ENCODE measurements at places on chromosomes 7 and 10.

- no peak for DNase-seq
These were observed 962.7 kb downstream of the LRMDA start for GRCh38 chr10:76393875-76394706.

GRCh38 chr7:99123571-99124033, 20.3 kb downstream of the SMURF1 start:
- DNase-seq: no peak

DNA sequence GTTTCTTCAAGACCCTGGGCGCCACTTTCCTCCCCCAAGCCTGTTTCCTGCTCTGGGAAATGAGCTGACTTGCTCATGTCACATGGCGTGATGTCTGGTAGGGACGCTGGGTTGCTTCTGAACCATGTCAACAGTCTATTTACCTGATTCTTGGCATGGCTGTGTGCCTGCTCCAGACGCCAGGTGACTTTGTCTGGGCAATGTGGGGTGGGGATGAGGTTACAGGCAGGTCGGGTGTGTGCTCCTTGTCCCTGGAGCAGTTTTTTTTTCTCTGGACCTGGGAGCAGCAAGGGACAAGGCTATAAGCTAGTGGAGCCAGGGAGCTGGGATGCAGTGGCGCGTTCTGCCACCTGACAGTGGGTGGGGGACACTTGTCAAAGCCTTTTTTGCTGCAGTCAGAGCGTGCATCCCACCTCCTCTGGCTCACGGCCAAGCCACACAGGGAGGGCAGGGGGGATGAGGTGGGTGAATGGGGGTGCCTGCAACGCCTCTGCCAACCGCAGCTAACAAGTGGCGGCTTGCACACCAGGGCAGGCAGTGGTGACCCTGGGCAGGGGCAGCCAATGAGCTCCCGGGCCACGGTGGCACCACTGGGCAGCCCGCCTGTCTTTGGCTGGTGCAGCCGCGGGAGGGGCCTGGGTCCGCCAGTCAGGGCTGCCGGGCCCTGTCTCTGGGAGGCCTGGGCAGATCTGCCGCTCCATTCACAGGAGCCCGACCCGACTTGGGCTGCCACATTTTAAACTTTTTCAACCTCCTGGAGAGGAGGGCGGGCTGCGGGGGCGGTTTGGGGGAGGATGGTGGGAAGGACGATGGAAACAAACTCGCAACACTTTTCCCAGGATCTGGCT, 22.9 kb downstream of the DNAJB12 start:
- peak; percentile 60 for DNase-seq

DNA sequence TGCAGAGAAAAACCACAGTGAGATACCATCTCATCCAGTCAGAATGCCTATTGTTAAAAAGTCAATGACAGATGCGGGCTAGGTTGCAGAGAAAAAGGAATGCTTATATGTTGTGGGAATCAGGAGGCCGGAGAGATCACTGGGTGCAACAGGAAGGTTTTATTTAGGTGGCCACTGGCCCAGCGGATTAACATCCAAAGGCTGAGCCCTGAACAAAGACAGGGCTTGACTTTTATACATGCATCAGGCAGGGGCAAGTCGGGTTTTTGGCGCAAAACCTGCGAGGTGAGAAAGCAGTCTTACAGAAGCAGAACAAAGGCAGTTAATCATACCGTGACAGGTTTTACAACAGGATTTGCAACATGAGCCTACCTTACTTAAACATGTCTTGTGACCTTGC, 620 bp downstream of the ZNF117 start:
- no peak for DNase-seq

DNA sequence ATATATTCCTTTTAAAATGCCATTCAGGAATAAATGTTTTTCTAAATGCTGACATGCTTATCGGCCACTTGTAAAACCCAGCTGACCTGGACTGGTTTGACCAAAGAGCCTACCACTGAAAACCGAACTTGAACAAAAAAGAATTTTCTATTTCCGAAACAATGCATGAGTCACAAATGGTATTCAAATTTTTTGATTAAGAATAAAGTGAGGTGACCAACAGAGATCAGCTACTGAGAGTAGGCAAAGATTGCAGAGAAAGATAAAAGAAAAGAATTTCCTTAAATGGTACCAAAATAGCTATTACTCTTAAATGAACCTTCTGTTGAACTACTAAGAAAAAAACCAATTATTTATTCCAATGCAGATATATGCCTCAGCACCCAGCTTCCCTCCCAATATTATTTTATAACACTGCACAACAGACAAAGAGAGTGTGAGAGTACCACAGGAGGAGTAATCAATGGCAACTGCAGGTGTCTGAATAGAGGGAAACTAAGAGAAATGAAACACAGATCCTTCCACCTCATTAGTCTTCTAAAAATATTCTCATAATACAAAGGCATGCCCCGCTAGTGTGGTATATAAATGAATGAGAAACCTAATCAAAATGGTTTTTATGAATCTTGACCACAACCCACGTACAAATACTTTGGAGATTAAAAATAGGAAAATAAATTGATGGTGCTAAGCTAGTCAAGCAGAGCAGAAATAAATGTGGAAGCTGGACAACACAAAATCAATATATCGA, 20.1 kb downstream of the OSBPL3 start:
- no peak for DNase-seq

GRCh38 chr10:71837098-71837827, 13.8 kb downstream of the PSAP start:
- no peak for DNase-seq

GRCh38 chr7:128889121-128889520, 21.4 kb downstream of the KCP start:
- no peak for DNase-seq

- no peak for DNase-seq
These were observed 7.1 kb downstream of the CCDC201 start for GRCh38 chr7:45865594-45866410.

GRCh38 chr7:132551886-132552285, 24.4 kb downstream of the PLXNA4 start:
- DNase-seq: no peak

- DNase-seq: no peak
These were observed 399.3 kb upstream of the PODXL start for GRCh38 chr7:131955679-131956078.

GRCh38 chr10:117597216-117597615, 54.7 kb downstream of the EMX2 start:
- DNase-seq: no peak

- DNase-seq: no peak
These were observed 59.8 kb downstream of the RAMP3 start for GRCh38 chr7:45217358-45217757.

- no peak for DNase-seq
These were observed 1.4 kb downstream of the PARD3 start for GRCh38 chr10:34813626-34814222.

DNA sequence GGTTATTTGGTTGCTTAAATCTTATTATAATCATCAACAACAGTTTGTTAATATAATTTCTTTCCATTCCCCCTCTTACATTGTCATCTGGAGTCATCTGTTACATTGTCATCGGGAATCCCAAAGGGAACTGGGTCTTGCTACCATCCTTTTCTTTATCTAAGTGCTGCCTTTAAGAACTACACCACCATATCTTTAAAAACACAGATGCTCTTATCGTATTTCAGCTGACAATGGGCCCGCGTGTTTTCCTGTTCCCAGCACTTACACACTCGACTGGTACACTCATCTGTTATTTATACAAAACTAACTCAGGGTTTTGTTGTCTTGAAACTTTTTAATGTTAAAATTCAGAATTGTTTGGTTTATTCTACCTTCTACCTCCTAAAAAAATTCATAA, 256.2 kb upstream of the MGMT start:
- DNase-seq: no peak

GRCh38 chr10:11225935-11226334, 208.3 kb downstream of the CELF2 start:
- DNase-seq: peak; percentile 34

- no peak for DNase-seq
These were observed 105.0 kb upstream of the NANOS1 start for GRCh38 chr10:118924493-118924892.

DNA sequence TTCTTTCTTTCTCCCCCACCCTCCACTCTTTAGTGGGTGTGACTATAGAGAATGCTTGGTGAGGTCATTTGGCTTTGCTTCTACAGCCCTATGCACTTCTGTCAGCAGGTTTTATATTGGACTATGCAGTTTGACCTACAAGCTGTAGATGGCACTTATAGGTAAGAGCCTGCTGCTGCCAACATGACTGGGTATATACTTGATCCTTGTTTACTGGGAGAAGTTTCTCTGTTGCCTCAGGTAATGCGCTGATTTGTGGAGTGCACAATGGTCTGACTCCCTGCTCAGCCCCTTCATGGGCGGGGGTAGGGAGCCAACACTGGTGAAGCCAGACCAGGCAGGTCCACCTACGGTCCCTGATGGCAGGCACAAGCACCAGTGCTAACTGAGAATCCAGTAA, 33.7 kb upstream of the C7orf33 start:
- no peak for DNase-seq

DNA sequence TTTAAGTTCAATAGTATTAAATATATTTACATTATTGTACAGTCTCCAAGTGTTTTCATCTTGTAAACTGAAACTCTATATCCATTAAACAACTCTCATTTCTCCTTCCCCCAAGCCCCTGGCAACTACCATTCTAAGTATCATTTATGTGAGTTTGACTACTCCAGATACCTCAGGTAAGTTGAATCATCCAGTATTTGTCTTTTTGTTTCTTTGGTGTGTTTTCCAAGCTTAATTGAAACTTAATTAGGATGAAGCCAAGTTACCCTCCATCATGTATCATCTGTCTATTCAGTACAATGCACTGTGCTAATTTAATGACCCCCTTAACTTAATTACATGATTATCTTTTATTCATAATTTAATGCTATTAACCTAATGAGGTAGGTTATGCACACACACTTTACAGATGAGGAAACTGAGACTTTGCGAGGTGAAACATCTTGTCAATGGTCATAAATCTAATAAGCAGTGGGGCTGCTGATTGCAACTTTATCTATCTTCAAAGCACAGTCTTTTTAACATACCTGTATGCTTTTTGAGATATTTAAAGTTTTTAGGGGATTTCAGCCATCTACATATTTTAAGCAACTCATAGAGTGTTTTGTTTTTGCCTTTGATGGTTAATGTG, 663 bp downstream of the MACC1 start:
- DNase-seq: no peak

GRCh38 chr7:151925446-151926335, 30.6 kb upstream of the GALNTL5 start:
- DNase-seq: no peak

Data from foreskin melanocyte (primary cell).